Smooth muscle cell of the brain vasculature (primary cell): ENCODE measurements at places on chromosomes 5 and 9.

GRCh38 chr5:133391354-133392136 is 220.8 kb downstream of the FSTL4 start:
- DNase-seq: no peak

GRCh38 chr5:29134418-29134817 is 2059.1 kb upstream of the CDH6 start:
- no peak for DNase-seq

DNA sequence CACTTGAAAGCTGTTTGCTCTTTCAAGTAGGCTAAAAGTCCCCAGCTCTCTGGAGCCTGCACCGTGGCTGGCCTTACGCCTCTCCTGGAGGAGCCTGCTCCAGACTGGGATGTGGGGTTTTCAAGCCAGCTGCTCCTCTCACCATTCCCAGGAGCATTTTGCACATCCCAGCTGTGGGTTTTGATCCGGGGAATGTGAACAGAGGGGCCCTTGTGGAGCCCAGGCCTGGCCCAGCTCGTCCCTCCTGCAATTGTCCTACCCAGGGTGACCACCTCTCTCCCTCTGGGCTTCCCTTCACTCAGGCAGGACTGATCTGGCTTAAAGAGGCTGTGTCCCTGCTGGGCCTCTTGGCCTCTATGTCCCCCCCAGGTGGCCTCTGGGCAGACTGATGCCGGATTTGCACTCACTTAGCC is 32.5 kb upstream of the TIFAB start:
- DNase-seq: no peak

DNA sequence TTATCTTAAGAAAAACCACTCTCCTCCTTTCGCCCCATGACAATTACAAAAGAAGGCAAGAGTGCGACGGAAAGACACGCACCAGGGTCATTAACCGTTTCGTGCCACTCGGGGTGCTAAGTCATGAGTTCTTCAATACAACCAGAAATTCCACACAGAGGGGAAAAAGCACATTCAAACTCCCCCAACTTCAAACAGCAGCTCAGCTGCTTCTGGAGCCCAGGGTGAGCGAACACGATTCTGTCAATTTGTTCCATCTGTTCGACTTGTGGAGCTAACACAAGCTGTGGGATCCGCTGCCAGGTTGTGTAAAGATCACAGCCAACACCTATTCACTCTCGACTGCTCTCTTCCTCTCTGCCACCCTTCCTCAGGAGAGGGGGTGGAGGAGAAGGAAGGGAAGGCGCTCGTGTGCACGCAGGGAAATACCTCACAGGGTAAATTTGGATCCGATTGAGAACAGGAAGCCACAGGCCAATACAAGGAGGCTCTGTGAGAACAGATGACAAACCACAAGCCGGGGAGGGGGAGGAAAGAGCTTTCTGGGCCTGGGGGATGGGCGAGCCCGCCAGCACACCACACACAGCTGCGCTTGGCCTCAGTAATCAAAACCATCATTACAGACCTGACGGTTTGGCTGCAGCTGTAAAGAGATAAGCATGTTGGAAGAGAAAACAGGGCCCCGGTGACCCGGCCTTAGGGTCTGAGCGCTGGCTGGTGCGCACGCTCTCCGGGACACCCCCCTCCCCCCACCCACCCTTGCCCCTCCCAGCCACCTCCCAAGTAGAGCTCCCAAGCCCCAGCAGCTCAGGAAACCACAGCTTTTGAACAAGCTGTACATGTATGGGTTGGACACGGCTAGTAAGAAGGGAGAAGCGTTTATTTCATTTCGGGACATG is 54.3 kb downstream of the PTCH1 start:
- DNase-seq: peak; percentile 60

DNA sequence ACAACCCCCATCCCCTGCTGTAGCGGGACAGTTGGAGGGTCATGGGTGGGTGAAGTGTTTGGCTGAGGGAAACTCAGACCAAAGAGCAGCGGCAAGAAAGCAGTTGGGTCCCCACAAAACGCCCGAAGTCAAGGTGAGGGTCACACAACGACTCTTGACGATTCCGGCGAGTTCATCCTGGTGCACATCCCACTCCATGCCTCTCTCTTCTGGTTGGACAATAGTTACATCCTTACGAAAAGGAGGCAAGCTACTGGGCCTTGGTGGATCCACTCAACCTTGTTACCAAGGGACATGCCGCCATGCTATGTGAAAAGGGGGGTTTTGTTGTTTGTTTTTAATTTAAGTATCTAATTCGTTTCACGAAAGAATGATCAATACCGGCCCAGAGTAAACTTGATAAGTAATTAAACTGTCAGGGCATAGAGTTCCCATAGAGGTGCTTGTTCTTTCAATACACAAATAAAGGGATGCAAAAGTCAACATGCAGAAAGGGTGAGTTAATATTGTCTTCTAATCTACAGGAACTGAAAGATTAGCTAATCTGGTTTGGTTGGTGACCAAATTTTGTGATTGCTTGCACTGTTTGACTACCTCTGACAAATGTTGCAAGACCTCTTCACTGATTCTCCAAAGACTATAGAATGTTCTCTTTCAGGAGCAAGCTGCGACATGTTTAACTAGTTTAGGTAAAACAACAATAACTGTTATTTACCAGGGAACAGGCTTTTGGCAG is 732 bp upstream of the SMIM15 start:
- DNase-seq: no peak

DNA sequence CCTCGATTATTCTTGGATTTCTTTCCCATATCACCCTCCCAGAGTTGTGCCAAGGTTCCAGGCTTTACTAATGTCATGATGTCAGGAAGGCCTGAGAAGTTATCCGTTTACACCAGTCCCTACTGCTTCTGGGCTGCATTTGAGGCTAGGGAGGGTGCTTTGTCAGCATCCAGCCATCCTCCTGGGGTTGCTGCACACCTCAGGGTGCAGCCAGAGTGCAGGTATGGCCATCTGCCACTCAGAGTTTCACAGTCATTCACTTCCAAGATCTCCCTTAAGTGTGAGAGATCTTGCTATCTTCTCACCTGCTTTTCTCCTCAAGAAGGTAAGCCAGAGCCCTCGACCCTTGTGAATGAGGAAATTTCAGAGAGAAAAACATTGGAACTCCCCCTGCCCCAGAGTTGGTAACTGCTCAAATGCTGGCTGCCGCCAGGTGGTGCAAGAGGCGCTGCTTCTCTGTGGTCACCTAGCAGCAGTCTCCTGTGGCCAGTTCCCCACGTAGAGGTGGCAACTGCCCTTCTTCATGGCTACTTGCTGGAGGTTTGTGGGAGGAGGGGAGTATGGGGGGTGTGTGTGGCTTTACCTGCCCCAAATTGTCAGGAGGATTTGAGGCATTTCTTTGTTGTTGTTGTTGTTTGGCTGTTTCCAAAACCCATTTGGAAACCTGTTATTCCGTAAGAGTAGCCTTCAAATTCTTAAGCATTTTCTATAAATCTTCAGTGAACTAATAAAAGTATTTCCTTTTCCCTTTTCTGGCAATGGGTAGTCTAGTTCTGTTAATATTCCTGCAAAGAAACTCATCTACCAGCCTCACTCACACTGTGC is 259.6 kb upstream of the DMRT1 start:
- no peak for DNase-seq
